ENCODE measurements at places on chromosomes 2 and 18. TPM values are rescaled to one million over a fixed set of nuclear protein-coding genes. Genes with fewer than 3 reads are reported as not detected.

DNA sequence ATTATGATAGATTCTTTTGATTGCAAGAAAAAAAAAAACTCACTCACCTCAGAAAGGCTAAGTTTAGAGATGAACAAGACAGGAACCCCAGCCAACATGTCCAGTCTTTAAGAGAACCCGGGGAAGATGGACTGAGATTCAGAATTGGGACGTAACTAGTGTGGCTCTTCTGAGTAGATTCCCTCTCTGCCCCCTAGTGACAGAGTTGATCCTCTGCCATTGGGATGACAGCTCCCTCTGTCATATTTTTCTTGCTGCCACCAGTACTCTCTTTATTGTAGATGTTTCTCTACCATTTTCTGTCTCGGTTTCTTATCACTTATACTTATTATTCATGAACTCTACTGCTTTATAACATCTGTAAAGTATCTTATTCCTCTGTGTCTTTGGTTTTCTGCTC, 77.7 kb downstream of the GULP1 start:
- DNase-seq: no peak
- no peaks in the 10 kb centered on the region for H3K36me3 ChIP-seq
- no peaks in the 10 kb centered on the region for H3K27me3 ChIP-seq
- H3K4me3 ChIP-seq: no peak overlapping the region

GRCh38 chr2:73104933-73105332, 7.8 kb downstream of the RAB11FIP5 start:
- peaks cover 31% of the 10 kb centered on the region for H3K4me1 ChIP-seq
- H3K27ac ChIP-seq: no peak overlapping the region
- DNase-seq: no peak
- no peaks in the 10 kb centered on the region for H3K36me3 ChIP-seq
- H3K4me3 ChIP-seq: no peak overlapping the region
- H3K27me3 ChIP-seq: no peaks in the 10 kb centered on the region

Gene RAPGEF4
- total RNA-seq: 5.5 TPM

DNA sequence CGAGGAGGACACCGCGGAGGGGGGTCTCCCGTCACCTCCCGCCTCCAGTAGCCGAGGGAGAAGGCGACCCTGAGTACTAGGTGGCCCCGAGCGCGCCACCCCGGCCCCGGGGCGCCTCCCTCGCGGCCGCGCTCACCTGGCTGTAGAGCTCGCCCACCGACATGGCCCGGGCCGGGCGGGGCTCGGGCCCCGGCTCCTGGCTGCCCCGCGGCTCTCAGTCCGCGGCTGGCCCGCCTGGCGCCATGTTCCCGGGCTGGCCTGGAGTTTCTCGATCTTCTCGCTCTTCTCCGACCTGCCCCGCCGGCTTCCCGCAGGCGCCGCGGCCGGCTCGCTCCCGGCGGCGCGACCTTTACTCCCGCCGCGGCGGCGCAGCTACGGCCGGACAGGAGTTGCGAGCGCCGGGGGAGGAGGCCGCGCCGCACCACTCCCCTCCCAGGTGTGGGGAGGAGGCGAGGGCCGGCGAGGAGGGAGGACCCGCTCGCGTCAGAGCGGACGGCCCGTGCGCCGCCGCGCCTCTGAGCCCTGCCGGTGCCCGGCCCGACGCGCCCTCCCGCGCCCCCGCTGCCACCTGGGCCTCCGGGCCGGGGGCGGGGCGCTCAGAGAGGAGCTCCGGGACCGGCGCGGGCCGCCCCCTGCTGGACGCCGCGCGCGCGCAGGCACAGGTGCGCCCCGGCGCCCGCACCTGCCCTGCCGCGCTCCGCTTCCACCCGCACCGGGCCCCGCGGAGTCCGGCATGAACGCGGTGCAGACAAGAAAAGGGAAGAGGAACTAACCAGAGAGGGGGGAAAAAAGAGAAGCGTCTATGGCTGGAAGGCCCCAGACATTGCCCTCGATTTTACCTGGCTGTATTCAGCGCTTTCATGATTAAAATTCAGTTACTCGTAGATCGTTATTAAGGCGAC, at the start of gene MYO5B:
Gene MYO5B, minus strand, starts transcription at position 517 of the 902 bp plus-strand sequence. Its CDS starts 354 bp downstream, at position 163.
- no peaks in the 10 kb centered on the region for H3K36me3 ChIP-seq
- peaks cover 6% of the 10 kb centered on the region for H3K4me1 ChIP-seq
- DNase-seq: no peak
- no peak within 1 kb of the TSS for H3K27ac ChIP-seq

Gene MEP1B
- total RNA-seq: 0.49 TPM

DNA sequence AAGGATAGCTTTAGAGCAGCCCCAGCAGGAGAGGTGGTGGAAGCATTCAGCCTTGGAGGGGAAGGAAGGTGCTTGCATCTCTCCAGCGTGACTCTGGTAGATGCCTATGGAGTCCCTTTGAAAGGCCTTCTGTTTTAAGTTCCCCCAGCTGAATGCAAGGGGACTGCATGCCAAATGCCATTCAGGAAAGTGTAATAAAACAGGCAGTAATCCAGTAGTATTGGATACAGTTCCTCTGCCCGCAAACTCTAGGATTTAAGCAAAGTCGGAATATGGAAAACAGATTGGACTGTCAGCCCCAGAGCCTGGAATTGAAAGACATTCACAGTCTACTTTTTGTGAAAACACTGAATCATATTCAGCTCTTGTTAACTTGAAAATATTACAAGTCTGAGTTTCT, 125.2 kb upstream of the GAREM1 start:
- H3K27ac ChIP-seq: no peak overlapping the region
- H3K4me3 ChIP-seq: no peak overlapping the region
- no peaks in the 10 kb centered on the region for H3K36me3 ChIP-seq
- no peaks in the 10 kb centered on the region for H3K27me3 ChIP-seq
- H3K4me1 ChIP-seq: no peaks in the 10 kb centered on the region

DNA sequence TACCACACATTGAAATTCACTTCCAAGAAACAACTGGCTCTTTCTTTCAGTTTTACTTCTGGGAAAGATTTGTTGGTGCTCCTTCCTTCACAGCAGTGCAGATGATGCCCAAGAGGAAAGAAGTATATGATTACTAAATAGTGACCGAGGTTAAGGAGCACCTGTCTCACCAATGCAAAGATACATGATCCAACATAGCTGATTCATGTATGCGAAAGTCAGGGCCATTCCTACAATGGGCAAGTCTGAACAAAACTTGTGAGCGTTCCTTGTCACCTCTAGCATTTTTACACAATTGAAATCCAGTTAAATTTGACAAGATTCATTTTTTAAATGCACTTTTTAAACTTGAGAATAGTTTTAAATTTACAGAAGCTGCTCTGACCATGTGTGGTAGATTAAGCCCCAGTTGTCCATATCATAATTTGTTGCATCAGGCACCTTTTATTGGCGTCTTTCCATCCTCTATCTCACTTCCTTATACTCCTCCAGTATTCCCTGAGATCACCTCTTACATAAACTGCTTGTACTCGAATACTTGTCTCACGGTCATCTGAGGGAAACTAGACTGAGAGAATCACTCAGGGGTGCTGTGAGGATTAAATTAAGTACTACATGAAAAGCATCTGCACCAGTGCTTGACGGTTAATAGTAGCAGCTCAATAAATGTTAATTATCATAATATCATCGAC, 438.8 kb upstream of the CDH20 start:
- no peak overlapping the region for H3K27ac ChIP-seq
- H3K4me3 ChIP-seq: no peak overlapping the region
- no peaks in the 10 kb centered on the region for H3K36me3 ChIP-seq
- no peaks in the 10 kb centered on the region for H3K27me3 ChIP-seq
- no peak for DNase-seq

Gene LYPD1
- total RNA-seq: not detected

Gene SETBP1
- 15.2 TPM for total RNA-seq

DNA sequence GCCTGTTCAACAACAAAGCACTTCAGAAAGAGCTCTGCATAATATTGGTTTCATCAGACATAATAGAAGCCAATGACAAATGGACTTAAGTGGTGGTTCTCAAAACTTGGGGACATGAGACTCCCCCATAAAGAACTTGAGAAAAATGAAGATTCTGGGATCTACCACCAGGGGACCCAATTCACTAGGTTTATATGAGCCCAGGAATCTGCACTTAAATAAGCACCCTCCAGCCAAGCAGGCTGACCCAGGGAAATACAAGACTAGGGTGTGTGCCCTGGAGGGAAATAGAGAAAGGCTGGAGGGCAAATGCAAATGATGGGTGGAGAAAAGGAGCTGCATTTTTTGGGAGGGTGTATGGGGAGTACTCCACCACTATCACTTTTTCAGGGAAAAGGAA, 52.5 kb downstream of the SATB2 start:
- H3K36me3 ChIP-seq: no peaks in the 10 kb centered on the region
- no peaks in the 10 kb centered on the region for H3K4me1 ChIP-seq
- H3K27ac ChIP-seq: no peak overlapping the region
- DNase-seq: no peak
- no peak overlapping the region for H3K4me3 ChIP-seq

Data from gastrocnemius medialis (tissue), 4 donors.